ENCODE measurements at places on chromosomes 4 and X. TPM values are rescaled to one million over a fixed set of nuclear protein-coding genes. Genes with fewer than 3 reads are reported as not detected.

WDR17 gene
- total RNA-seq, result 0.58 TPM

TLR10 gene
- total RNA-seq, result 0.25 TPM

GIMD1 gene
- not detected for total RNA-seq

SMIM31 gene
- not detected for total RNA-seq

CTAG1B gene
- not detected for total RNA-seq

TRIML2 gene
- total RNA-seq, result not detected

PABPC1L2B gene
- not detected for total RNA-seq

PRDM5 gene
- 0.26 TPM for total RNA-seq

CT47B1 gene
- total RNA-seq, result not detected

GJB1 gene
- total RNA-seq, result 0.26 TPM

LAGE3 gene
- total RNA-seq, result 32.2 TPM

GRCh38 chrX:42102586-42103282 is 179.4 kb upstream of the CASK start:
- no peaks in the 10 kb centered on the region for H3K4me1 ChIP-seq
- H3K27ac ChIP-seq, result no peak overlapping the region
- DNase-seq, result no peak
- peaks cover 5% of the 10 kb centered on the region for H3K36me3 ChIP-seq

- no peaks in the 10 kb centered on the region for H3K36me3 ChIP-seq
- peaks cover 75% of the 10 kb centered on the region for H3K27me3 ChIP-seq
- H3K4me3 ChIP-seq, result peak overlapping the region; percentile 81
- H3K4me1 ChIP-seq, result peaks cover 5% of the 10 kb centered on the region
Observed at GRCh38 chr4:168877511-168878491, 132.3 kb downstream of the CBR4 start.

GRCh38 chrX:153780678-153781427 is at the start of gene SRPK3:
SRPK3 (plus strand) TSS chrX:153781041; CDS start chrX:153781087, 46 bp downstream.
- DNase-seq, result no peak
- peaks cover 7% of the 10 kb centered on the region for H3K27me3 ChIP-seq
- no peak within 1 kb of the TSS for H3K4me3 ChIP-seq
- H3K4me1 ChIP-seq, result no peaks in the 10 kb centered on the region
- no peak within 1 kb of the TSS for H3K27ac ChIP-seq
- H3K36me3 ChIP-seq, result no peaks in the 10 kb centered on the region

- no peaks in the 10 kb centered on the region for H3K36me3 ChIP-seq
- peaks cover 10% of the 10 kb centered on the region for H3K27me3 ChIP-seq
- H3K4me3 ChIP-seq, result no peak overlapping the region
- H3K27ac ChIP-seq, result no peak overlapping the region
- H3K4me1 ChIP-seq, result no peaks in the 10 kb centered on the region
- no peak for DNase-seq
Observed at GRCh38 chr4:76504613-76505465, 69.8 kb downstream of the SHROOM3 start.

DNA sequence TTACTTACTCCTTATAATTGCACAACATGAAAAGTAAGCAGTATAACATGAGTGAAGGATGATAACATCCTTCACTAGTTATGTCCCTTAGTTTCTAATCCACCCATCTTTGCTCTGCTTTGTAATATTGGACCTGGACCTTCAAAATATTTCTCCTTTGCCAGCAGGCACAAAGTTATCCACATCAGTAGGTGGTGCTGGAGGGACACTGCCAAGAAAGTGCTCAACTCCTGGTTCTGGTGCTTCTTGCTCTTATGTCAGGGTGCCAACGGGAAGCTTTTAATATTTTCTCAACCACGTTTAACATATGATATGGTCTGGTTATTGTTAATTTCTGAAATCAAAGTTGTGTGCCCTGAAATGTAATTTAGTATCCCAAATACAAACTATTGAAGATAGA is 49.1 kb downstream of the TMEM165 start:
- H3K36me3 ChIP-seq, result peaks cover 24% of the 10 kb centered on the region
- DNase-seq, result no peak
- no peak overlapping the region for H3K4me3 ChIP-seq
- peaks cover 13% of the 10 kb centered on the region for H3K4me1 ChIP-seq

DNA sequence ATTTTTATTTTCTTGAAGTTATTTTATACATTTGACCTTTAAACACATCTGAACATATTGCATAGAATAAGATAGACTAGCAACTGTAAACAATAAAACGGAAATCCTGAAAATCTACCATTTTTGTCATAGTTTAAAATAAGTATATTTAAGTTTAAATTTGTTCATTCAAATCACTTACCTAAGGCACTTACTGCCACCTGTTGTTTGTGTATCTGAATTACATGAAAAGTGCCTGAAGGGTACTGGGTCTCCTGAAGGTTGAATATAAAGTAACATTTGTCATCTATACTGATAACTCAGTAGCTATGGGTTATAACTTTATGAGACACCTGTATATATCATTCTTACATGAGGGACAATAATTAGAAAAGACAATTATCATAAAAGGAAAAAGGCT is 38.6 kb downstream of the TRPC5 start:
- H3K27me3 ChIP-seq, result peaks cover 4% of the 10 kb centered on the region
- H3K36me3 ChIP-seq, result no peaks in the 10 kb centered on the region
- DNase-seq, result no peak
- H3K27ac ChIP-seq, result no peak overlapping the region
- no peak overlapping the region for H3K4me3 ChIP-seq

- peaks cover 6% of the 10 kb centered on the region for H3K4me1 ChIP-seq
- DNase-seq, result no peak
- H3K36me3 ChIP-seq, result no peaks in the 10 kb centered on the region
- no peaks in the 10 kb centered on the region for H3K27me3 ChIP-seq
- no peak overlapping the region for H3K27ac ChIP-seq
Observed at GRCh38 chrX:97636473-97637140, 752.9 kb downstream of the RPA4 start.

- H3K4me3 ChIP-seq, result no peak overlapping the region
- no peak for DNase-seq
- no peaks in the 10 kb centered on the region for H3K36me3 ChIP-seq
Observed at GRCh38 chr4:17033768-17034181, 135.3 kb upstream of the LDB2 start.

DNA sequence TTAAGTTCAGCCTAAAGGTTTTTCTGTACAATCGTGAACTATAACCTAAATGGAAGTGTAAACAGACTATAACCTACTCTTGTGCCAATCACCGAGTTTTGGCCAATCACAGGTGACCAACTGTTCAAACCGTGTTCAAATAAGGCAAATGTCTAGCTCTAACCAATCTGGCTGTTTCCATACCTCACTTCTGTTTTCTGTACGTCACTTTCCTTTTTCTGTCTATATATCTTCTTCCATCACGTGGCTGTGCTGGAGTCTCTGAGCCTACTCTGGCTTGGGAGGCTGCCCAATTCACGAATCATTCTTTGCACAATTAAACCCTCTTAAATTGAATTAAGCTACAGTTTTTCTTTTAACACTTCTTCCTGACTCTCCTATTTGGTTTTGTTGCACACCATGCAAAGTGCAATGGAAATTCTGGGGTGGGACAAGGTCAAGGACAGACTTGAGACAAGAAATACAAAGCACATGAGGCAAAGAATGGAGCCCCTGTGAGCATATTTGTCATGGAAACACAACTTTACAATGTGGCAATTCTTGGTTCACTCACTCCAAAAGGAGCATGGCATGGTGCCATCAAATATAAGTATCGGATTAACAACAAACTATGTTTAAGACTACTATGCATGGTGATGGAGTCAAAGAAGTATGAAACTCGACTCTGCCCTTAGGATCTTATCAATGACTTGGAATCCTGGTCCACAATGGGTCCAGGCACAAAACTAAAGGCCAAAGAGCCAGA is 115.7 kb upstream of the FAM9B start:
- peaks cover 4% of the 10 kb centered on the region for H3K36me3 ChIP-seq
- no peak for DNase-seq
- H3K27me3 ChIP-seq, result no peaks in the 10 kb centered on the region
- H3K4me1 ChIP-seq, result peaks cover 5% of the 10 kb centered on the region
- H3K27ac ChIP-seq, result no peak overlapping the region
- no peak overlapping the region for H3K4me3 ChIP-seq

All from activated naive CD8-positive, alpha-beta T cell treated with anti-CD3 and anti-CD28 coated beads, Interleukin-2, amount 10 ng/mL, durations not matched to agents 7 days and 5 days (primary cell).